ENCODE measurements at places on chromosomes 3 and 15.

GRCh38 chr3:57966829-57967228 lies 41.4 kb upstream of the FLNB start:
- no peak for DNase-seq

- no peak for DNase-seq
Measured at GRCh38 chr15:34109797-34110663, 8.1 kb downstream of the PGBD4 start.

DNA sequence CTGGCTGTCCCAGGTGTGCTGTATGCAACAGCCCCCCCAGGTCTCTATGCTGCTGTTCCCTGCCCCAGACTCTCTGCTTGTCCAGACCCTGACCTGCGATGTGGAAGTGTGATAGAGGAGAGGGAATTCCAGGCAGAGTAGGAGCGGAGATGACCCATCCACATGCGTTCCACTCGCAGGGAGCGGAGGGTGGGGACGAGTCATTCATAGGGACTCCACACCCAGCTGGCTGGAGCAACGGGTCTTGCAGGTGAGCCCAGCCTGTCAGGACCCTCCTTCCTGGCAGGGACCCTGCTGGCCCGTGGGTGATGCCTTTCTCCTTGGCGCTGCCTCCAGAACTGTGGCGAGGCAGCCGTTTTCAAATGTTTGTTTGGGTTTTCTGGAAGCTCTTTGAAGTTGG lies 58.8 kb downstream of the CEMIP start:
- no peak for DNase-seq

GRCh38 chr15:48798319-48798718 lies 12.6 kb downstream of the CEP152 start:
- no peak for DNase-seq

DNA sequence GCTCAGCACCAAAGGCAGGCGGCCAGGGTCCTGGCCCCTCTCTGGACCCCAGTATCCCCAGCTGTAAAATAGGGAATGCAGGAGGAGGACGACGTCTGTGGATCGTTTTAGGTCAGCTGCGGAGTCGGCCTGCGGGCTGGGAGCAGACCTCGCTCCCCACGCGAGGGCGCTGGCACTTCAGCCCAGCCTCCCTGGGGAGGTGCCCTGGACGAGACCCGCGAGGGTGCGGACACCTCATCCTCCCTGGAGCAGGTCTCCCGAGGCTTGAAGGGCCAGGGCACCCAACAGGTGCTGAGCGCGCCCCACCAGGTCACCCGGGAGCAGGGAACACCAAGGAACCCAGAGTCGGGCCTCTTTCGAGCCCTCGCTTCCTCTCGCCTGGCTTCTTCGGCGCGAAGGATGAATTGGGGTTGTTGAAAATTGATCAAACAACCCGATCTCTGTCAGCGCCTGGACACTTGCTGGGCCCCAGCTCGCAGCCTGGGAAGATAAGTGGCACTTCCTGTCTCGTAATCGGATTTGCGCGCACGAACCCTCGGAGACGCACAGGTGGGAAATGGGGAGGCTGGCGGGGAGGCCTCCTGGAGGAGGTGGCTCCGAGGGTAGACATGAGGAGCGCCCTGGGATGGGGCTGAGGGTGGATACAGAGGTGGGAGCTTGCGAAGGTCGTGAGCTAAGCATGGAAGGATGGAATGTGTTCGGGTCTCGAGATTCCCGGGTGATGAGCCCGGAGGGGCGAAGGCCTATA lies 588 bp upstream of the VIPR1 start:
- peak; percentile 58 for DNase-seq

GRCh38 chr15:100949691-100950090 lies 30.5 kb downstream of the LRRK1 start:
- no peak for DNase-seq

DNA sequence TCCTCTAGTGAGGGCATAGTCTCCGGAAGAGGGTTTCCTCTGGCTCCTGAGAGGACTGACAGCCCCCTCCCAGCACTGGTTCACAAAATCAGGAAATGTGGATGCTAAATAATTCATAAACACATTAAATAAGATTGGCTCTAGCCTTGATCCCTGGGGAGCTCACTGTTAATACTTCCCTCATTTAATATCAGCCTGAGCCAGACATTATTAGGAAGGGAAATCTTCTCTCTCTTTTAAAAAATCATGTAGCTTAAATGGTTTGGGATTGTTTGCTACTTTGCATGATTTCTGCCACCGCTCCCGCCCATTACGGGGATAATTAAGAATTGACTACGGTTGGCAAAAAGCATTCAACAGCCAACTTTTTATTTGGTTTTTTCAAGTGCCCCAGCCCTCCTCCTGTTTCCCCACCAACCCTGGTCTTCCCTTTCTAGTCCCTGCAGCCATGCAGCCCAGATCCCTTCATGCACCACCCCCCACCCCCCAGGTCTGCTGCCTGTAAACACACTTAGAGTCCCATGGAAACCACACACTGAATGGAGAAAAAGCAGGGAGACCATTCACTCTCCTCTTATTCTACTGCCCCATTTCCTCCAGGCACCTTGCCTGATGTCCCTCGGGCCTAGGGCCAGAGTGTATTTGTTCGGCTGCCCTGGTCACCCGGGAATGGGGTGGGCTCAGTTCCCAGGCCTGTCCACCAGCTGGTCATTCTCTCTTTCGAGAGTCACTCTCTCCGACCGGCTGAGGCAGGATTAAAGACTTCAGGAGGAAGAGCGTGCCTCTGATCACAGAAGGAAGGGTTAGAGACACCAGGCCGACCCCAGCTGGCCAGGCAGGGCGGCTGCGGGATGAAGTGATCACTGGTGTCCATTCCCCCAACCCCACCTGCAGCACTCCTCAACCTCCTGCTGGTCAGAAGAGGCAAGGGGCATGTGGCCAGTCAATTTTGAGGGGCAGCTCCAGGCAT lies 45.1 kb downstream of the SEMA5B start:
- peak; percentile 55 for DNase-seq

DNA sequence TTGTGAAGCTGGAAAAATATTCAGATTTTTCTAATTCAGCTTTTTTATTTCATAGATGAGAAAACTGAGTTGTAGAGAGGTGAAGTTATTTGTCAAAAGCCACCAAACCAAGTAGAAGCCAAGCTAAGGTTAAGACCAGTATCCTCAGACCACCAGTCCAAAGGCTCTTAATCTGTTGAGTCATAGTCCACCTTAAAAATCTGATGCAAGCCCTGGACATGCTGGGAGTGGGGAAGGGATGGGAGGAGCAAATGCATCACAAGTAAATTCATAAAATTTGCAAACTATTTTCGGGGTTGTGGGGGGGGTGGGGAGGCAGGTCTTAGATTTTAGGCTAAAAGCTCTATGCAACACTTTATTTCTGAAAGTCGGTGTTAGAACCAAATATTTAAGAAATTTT lies 307.7 kb upstream of the SEMA6D start:
- DNase-seq: no peak

GRCh38 chr3:51471775-51472652 lies 27.8 kb downstream of the DCAF1 start:
- no peak for DNase-seq

- DNase-seq: no peak
Measured at GRCh38 chr15:100842756-100843730, 36.6 kb upstream of the ALDH1A3 start.

DNA sequence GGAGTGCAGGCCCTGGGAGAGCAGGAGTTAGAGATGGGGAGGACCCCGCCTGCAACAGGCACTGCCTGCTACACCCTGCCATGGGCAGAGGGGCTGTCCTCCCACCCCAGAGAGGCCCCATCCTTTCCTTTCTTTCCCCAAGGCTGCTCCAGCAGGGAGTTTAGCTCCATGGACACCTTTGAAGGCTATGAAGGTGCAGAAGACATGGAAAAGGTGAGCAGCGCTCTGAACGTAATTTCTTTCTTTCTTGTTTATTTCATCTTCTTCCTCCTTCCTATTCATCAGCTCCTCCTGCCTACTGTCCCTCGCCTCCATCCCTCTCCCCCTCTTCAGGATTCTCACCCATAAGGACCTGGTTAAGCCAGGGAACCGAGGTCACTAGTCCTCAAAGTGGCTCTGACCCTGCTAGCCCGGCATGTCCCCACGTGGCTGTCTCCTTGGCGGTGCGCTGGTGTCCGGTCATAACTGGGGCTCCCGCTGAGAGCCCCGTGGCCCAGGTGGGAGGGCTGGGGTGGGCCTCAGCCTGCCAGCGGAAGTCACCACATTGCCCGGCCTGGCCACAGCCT lies 16.0 kb upstream of the ADIPOQ start:
- no peak for DNase-seq

DNA sequence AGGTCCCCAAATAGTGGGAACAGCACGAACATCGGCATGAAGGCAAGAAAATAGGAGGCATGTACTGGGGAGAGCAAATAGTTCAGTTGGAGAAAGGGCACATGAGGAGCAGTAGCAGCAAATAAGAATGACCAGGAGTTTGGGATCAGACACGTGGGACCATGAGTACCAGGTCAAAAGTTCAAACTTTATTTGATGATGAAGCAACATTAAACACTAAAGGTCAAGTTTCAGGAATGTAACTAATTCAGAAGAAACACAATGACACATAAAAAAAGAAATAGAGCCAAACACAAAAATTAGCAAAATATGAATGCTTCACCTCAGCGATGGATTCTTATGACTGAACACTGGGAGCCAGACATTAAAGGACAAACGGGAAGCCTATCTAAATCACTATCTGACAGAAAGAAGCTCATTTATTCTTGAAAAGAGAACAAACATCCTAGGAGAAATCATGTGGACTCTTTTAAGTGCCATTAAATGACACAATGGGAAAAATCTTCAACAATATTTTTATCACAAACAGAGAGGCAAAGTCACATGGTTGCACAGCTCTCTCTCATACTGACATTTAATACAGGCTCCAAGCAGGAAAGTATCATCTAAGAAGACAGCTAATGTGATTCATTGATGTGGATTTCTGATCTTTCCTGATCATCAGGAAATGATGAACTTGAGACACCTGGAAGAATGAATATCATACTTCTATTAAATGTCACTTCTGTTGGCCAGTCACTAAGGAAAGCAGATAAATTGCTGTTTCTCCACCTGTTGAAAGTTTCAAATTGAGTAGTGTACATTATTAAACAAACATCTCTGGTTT lies 216.9 kb upstream of the THBS1 start:
- DNase-seq: no peak

- DNase-seq: no peak
Measured at GRCh38 chr3:127770671-127771355, 51.5 kb downstream of the MGLL start.

DNA sequence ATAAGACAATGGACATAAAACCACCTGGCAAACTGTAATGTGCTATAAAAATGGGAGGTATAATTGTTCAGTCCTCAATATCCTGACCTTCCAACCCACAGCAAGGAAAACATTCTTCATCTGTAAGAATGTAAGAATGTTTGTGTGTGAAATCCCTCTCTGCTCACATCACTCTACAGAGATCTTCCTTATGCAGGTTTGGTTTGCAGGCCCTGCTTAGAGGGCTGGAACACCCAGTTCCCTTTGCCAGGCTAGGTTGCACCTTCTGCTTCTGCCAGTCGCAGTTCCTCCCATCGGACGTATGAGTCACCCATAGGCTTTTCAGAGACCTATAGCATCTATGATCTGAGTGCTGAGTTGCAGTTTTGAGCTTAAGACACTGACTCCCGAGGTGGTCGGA lies 24.1 kb upstream of the MINAR1 start:
- DNase-seq: no peak

- DNase-seq: no peak
Measured at GRCh38 chr15:67035886-67036285, 29.5 kb upstream of the SMAD3 start.

DNA sequence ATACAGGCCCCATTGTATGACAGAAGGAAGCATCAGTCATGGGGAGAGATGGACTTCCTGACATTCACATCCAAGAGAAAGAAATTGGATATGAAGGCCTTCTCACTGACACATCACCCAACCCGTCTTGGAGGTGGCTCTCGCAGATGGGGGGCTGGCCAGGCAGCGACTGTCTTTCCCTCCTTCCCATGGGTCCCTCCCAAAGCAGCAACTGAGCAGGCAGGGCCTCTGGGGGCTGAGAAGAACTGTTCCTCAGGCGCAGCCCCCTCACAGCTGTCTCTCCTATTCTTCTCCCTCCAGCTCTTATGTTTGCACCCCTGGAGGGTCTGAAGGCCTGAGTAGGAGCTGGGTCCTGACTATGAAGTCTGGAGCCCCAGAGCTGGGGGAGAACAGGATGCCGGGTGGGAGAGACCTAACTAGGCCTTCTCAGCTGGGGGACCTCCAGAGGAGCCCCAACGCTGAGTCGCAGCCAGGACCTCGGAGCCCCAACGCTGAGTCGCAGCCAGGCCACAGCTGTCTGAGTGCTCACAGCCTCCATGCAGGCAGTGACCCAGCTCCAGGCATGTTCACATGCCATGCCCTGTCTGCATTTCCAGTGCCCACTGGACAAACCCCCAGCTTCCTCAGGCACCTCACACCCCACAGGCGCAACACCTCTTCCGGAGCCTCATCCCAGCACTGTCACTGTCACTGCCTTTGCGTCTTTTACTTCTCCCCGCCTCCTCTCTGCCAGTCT lies 29.6 kb downstream of the UMPS start:
- no peak for DNase-seq

DNA sequence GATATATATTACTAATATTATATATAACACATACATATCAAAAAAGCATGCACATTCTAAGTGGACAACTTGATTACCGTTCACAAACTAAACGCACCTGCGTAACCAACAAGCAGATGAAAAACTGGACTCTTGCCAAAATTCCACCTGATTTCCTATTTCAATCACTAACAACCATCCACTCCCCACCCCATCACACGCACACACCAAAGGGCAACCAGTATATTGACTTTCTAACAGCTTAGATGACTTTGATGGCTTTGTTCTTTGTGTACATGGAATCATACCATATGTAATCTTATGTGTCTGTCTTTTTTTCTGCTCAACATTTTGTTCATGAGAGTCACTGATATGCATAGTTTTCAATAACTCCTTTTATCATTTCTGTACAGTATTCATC lies 496.8 kb upstream of the ARRDC4 start:
- no peak for DNase-seq

DNA sequence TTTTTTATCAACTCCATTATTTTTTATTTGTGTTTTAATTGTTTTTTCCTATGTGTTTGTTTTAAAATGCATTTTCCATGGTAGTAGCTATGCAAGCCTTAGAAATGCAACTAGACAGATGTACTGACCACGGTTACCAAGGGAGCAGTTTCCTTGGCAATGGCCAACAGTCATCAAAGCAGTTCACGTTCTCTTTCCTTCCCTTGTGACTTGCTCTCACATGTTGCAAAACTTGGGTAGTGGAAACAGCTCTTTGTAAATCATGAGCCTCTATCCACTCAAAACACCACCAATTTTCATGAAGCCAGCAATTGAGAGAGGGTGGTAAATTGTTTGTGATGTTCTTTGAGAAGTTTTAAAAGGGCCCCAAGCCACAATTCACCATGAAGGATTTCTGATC lies 499.4 kb upstream of the MDFIC2 start:
- no peak for DNase-seq

DNA sequence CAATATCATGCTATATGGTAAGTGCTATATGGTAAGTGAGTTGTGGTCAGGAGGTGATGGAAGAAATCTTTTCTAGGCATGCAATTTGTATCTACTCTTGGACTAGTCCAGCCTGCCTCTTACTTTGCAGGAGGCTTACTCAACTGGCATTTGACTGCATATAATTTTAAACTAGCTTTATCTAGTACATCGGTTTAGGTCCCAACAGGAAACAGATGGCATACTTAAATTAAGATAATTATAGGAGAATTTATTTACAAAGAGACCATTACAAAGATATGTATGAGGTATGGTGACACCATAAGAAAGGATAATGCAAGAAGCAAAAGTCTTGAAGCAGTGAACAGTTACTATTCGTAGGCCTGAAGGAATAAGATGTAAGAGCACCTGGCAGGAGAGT lies 7.8 kb downstream of the SLC28A2 start:
- no peak for DNase-seq

GRCh38 chr15:26460165-26460564 lies 312.7 kb downstream of the GABRB3 start:
- no peak for DNase-seq

Data from cerebellum (tissue), 4 donors.